ENCODE measurements at places on chromosomes 1 and 21.

DNA sequence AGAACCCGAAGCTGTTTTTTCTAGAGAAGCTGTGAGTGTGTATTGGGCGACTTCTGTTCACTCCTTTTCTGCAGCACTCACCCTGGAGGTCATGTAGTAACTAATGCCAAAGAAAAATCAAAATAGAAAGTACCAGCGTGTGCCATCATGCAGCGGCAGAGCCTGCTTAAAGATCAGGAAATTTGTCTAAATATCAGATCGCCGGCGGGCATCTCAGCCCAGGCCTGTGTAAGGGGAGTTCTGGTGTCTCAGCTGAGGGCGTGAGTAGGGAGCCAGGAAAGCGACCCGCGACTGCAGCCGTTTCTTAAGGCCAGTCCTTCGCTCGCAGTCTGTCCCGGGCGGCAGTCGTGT lies 768 bp downstream of the EDARADD start:
- no peak for DNase-seq

DNA sequence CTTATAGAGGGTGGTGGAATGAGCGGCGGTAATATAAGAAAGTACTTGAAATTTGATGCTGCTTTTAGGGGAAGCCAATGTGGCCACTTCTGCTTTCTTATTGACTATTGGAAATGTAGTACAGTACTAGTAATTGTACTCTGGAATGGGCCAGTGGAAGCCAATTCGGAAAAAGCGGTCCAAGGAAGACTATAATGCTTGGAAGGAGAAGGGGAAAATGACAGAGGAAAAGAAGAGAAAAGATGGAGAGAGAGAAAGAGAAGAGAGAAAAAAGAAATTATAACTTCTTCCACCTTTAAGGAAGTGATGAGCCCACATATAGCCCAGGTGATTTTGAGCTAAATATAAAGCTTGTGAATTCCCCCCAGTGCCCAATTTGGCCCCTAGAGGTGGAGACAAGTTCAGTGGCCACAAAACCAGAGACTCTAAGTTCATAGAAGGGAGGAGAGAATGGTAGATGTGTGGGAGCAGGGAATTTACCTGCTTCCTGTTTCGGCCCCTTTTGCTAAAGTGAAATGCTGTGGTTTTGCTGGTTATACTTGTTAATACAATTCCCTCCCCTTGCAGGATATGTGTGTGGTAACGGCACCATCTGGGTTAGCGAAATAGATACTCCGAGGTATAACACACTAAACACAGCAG lies 35.7 kb upstream of the DUSP10 start:
- no peak for DNase-seq

DNA sequence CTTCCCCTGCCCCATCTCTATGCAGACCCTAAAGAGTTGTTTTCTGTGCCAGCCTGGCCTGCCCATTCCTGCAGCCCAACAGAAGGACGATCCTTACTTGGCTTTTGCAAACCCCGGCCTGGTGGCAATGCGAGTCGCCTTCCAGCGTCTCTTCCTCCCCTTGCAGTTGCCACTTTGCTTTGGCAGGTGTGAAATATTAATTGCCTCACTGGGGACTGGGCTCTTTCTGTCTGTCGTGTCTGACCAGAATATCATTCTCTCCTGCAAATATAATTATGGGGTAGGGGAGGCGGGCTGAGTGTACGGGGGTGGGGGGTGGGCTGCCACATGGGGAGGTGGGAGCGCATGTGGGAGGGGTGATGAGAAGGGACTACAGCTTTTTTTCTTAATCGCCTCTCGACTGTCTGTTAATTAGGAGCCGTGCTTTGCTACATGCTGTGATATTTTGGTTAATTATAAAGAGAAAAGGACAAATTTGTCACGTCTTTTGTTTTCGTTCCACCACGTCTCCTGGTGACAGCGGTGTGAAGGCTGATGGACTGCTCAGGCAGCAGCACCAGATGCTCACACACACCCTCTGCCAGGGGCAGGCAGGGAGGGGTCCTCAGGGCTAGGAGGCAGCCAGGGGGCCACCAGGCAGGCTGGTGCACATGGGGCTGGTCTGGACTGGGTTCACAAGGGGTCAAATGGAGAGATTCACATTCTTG lies 80.1 kb upstream of the CD34 start:
- no peak for DNase-seq

GRCh38 chr1:160192234-160192633 lies 1.9 kb downstream of the CASQ1 start:
- no peak for DNase-seq

DNA sequence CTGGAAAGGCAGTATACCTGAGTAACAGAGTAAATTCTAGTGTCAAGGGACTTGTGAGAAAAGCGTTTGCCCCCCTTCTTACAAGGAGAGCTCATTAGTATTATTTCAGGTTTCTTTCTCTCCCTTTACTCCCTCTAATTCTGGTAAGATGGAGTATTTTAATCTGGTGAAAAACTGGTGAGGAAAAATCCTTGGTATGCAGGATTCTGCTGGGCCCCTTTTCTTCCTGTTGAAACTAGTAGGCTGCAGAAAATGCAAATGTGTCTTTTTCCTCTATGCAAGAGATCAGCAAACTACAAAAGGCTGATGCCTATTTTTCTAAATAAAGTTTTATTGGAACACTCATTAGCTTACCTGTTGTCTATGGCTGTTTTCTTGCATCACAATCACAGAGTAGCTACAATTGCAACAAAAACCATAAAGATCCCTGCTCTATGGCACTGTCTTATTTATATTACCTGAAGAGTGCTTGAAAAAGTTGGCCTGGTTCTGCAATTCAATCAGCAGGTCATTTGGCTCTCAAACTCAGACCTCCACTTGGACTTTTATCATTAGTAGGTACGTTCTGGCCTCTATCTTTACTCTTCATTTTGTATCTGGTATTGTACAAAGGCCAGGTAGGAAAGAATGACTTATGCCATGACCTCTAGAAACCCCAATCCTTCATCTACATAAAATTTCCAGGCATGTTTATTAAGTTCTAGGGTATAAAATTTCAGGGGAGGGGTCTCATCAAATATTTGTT lies 109.6 kb downstream of the AKT3 start:
- DNase-seq, result no peak
